Stimulated activated CD4-positive, alpha-beta T cell treated with anti-CD3 and anti-CD28 coated beads, Interleukin-4, amount 100 ng/mL, for 24 hours (primary cell): ENCODE measurements at places on chromosomes 2 and 18.

DNA sequence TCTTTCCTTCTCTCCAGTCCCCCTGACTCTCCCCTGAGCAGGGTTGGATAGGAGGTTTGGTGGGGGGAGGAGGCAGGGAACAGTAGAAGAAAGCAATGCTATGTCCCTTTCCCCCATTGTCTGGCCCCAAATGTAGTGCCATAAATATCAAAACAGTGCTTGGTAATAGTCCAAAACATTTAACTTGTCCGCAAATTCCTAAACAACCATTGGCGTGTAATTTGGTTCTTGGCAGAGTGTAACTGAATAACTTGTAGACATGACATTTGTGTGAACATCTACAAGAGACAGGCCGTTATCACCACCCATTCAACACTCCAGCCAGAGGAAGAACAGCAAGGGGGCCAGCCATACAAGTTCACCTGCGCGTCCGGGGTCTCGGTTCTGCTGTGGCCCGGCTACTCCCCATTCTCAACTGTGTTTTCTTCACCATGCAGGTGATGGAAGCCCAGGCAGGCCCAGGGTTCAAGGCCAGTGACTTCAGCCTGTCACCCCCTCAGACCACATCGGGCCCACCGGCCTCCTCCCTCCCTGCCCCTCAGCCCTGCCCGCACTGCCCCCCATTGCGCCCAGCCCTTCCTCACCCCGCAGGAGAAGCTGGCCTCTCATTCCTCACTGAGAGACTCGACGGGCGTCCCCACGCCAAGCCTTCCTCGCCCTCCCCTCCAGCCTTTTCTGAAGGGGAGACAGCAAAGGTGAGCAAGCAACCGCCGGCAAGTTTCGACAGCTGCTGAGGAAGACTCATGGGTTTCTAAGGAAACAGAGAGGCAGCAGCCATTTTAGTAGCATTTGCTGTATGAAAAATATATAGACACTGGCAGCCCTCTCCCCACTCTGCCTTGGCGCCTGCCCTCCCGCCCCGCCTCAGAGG, 699 bp upstream of the RAPGEF4 start:
- peak; percentile 28 for DNase-seq

GRCh38 chr2:67727131-67727530, 330.0 kb downstream of the ETAA1 start:
- DNase-seq = no peak

DNA sequence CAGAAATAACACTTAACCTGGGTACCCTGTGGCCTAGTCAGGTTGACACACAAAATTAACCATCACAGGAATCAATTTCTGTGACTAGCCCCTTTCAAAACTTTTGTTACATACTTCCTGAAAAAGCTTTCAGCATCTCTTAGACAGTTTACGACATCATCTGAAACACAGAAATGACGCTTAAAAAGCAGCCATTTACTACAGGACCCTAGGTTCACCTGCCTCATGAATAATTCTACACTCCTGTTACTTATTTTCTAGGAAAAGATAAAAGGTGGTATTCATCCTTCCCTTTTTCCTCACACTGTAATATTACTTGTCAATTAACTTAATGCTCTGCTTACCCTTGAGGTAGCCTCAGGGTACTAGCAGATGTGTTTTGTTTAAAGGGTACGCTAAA, 388.4 kb downstream of the IRS1 start:
- DNase-seq = no peak

DNA sequence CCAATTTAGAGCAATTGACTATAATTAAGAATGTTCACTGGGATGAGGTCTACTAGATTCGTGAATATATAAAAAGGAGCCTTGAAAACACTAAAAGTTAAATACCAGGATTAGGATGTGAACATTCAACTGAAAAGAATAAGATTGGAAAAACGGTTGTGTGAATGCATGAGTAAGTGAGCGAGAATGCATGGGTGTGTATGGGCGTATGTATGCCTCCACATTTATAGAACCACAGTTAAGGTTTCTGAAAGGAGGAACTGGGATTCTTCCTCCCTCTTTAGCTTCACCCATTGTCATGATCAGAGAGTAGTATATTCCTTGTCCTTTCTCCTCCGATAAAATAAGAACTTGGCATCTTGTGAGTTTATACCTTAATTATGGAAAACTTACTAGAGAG, 151.1 kb upstream of the UBE2E3 start:
- no peak for DNase-seq

DNA sequence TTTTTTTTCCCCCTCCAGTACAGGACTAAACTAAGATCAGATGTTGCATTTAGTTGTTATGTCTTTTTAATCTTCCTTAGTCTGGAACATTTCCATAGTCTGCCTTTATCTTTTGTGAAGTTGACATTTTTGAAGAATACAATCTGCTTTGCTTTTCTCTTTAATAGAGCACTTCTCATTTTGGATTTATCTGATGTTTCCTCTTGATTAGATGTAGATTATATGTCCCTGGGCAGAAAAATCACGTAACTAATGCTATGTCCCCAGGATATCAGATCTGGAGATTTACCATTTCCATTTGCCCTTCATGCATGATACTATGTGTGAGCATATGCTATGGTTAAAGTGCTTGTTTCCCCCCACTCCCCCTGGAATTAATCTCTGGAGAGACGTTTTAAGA, 6.2 kb downstream of the ZNF638 start:
- DNase-seq = no peak

DNA sequence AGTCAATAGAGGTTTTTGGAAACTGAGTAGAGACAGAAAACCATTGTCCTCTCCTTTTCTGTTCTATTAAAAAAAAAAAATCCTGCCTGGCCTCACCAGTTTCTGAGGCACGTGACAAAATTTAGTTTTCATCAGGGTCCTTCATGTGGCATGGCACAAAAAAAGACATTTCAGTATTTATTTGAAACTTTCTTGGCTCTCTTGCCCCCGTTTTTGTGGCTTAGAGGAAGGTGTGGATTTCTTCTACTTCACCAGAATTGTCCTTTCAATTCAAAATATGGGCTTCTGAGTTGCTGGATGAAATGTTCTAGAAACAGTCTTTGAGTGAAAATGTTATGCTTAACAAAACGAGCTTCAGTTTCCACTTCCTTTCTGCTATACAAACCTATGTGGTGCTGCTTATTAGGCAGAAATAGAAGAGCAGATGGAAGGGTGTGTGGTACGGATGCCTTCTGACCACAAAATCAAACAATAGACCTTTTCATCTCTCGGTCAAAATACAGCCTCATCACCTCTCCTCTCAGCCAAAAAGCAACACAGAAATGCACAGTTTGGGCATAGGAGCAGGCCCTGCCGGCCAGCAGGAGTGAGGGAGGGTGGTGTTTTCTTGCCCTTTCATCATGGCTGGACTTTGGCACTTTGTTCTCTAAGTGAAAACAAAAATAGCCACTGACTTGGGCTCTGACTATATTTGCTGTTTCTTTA, 89.2 kb downstream of the SH3RF3 start:
- no peak for DNase-seq

GRCh38 chr2:25234738-25235137, 66.4 kb upstream of the POMC start:
- no peak for DNase-seq

GRCh38 chr2:201357221-201357620, at the start of gene FLACC1:
TSS of gene FLACC1 (minus strand) at chr2:201357345. CDS start at chr2:201351404, 5,941 bp downstream.
- no peak for DNase-seq

DNA sequence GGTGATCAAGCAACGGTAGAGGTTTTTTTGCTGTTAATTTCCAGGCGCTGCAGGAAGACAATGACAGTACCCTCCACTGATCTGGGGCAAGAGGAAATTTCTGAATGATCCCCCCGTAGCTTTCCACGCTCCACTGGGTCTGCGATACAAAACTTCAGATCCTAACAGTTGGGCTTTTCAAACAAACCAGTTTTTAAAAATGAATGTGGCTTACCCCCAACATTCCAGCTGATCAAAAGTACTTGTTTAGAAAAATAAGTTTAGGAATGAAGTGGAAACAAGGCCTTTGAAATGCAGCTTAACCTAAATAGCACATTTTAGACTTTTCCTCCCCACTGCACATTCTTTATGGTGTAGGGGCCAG, 5.7 kb downstream of the ZFP36L2 start:
- DNase-seq = no peak

GRCh38 chr2:164984428-164984827, 29.1 kb upstream of the SLC38A11 start:
- DNase-seq = no peak

DNA sequence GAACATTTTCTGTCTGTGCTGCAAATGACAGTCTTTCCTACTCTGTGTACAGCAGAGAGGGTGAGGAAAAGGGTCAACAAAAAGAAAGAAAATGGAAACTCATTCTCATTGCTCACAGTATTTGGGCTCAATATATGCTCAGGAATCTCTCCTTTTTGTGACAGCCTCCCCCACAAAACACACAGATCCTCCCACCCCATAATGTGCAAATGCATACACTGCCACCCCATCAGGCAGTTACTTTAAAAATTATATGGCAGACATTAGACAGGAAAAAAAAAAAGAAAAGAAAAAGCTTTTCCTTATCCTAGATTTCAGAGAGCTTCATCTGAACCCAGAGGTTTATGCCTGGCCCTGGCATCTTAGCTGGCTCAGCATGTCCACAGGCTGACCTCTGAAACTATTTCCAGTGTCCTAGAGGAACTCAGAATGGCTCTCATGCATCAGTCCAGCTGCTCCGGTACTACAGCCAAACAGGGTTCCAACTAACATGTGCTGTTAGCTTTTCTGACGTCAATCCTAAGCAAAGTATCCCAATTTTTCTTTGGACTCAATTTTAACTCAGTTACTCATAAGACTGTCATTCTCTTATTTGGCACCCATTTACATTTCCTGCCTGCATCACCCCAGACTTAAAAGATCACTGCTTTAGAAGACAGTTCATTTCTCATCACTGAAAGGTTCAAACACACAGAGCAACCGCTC, 105.9 kb downstream of the RBMS1 start:
- DNase-seq = no peak

DNA sequence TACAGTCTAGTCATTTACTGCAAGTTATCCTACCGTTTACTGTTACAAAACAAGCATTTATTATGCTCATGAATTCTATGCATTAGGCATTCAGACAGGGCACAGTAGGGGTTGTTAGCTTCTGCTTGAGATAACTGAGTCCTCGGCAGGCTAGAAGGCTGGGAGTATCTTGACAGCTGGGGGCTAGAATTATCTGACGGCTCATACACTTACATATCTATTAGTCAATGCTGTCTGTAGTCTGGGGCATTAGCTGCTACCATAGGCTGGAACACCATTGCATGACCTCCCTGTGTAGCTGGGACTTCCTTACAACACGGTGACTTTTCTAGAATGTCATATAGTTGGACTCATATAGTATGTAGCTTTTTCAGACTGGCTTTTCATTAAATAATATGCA, 61.9 kb upstream of the ALK start:
- DNase-seq = no peak

DNA sequence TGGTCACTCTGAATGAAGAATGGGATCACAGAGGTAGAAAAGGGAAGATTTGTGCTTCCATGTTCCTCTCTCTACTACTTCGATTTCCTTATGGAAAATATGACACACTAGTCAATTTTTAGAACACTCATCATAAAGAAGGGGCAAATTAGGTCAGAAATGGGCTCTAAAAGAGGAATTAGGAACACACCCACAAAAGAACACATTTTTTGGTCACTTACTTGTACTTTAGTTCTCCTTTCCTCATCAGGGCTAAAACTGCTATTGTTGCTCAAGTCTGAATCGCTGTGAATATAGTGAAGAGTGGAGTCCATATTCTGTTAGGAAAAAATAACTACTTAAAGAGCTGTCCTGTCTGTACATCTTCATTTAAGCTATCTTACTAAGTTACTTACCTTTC, 52.6 kb downstream of the PPP4R1 start:
- DNase-seq = no peak

- peak; percentile 42 for DNase-seq
Measured at GRCh38 chr2:113167115-113167932, 6.4 kb upstream of the PSD4 start.

DNA sequence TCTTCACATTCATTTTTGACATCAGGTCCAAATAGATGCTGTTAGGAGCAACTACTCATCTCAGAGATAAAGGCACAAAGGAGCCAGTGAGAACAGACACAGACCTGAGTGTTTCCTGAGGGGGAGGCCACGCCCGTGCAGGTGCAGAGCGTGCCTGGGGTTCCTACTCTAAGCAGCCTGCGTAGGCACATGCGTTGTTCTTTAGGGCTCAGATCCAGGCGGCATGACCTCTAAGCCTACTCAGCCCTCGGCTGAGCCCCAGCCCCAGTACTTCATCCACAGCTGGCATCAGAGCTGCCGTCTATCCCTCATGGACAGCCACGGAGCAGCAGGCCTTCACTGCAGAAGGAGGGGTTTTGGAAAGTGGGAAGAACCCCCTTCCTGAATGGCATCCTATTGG, 54.9 kb upstream of the PXDN start:
- no peak for DNase-seq

GRCh38 chr2:196206804-196207203, 35.4 kb upstream of the STK17B start:
- no peak for DNase-seq

DNA sequence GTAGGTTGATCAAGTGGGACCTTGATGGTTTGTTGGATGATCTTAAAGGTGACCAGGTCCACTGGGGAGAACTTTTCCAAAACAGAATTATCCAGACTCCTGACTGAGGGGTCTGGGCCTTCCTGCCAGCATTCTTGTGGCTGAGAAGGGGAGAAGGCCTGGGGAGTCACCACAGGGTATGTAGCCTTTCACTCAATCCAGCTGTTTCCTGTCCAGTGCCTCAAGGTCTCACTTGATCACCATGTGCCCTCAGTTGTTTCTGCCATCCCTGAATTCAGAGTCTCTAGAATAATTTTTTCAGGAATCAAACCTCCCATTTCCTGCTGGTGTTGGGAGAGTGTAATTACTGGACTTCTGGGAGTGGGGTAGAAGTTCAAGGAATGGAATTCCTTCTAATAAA, 54.4 kb upstream of the TANC1 start:
- DNase-seq = no peak

DNA sequence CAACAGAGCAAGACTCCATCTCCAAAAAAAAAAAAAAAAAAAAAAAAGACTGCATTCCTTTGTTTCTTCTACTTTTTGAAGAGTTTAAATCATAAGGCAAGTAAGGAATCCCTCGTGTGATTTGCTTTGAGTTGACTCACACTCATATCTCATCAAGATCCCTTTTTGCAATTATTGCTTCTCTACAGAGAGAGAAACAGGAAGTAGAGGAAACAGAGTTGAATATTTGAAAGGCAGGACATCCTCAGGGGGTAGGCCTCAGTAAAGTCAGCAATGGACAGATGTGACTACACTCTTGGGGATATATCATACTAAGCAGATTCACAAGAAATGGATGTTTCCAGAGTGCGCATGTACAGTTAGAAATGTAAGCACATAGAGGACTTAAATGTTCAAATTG, 11.2 kb upstream of the EFR3B start:
- DNase-seq = no peak

- DNase-seq = no peak
Measured at GRCh38 chr18:23170137-23170536, 34.9 kb downstream of the CABLES1 start.

- no peak for DNase-seq
Measured at GRCh38 chr18:33275843-33276242, 164.7 kb downstream of the CCDC178 start.

- no peak for DNase-seq
Measured at GRCh38 chr18:21864386-21864785, 123.8 kb downstream of the MIB1 start.
